ENCODE measurements at places on chromosomes 11 and 22. TPM values are rescaled to one million over a fixed set of nuclear protein-coding genes. Genes with fewer than 3 reads are reported as not detected.

The CNTF gene
- total RNA-seq, result 1.8 TPM

DNA sequence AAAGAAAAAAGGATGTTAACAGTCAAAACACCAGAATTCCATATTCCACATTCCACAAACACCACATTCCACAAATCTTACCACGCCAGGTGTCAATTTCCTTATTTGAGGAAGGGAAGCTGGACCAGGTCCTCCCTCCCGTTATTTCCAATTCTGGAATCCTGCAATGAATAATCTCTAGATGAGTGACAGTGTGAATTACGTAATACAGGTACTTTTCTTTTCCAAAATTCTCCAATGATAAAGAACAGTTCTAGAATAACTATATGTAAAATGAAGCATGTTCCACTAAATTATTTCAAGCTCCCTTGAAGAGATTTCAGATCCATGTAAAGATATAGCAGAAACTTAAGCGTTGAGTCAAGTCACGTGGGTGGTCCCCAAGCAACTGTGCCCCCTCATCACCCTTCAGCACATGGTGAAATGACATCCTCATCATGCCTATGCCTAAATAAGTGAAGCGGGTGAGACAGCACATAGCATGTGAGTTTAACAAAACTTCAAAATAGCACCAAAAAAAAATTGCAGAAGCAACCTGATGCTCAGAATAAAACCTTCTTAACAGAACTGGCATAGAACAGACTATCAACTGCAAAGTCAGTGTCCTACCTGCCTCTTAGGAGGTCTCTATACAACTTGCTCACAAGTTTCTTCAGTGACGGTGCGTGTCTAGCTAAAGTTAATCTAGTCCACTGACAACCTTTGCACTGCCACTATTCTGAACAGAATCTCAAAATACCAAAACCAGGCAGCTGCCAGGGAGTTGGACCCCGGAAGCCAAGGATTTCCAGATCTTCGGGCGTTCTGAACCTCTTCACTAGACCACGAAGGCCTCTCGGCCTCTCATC is 876 bp downstream of the NFRKB start:
- no peak for DNase-seq

The ATG2A gene
- total RNA-seq, result 27.9 TPM

DNA sequence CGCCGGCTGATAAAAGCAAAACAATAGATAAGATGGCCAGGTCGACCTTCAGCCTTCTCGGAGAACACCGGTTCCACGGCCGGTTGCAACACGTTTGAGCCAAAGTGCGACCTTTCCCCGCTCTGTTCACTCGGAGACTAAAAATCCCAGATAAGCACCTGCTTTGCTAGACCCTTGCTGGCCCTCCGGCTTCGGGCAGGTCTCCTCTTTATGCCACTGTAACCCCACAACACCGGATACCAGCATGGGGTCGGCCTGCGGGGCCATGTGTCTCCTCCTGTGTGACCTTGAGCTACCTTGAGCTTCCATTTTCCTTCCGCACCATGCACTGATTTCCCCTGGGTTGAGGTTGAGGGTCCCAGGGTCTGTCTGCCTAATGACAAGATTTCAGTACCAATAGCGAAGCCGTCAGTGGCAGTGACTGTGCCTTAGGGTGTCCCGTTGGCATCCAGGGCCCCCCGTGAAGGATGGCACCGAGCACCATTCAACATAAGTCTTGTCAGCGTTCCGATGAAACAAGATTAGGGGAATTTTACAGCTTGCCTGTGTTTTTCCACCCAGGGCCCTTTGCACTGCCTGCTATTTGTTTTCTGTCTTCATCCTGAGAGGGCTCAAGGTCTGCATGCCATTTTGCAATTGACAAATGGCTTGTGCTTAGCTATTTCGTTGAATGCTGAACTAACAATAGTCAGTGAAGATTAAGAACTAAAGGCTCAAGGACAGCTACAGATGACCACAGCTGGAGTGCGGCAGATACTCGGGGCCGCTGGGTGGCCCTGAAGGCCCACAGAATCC is 118.6 kb downstream of the KCNQ1 start:
- DNase-seq, result no peak

DNA sequence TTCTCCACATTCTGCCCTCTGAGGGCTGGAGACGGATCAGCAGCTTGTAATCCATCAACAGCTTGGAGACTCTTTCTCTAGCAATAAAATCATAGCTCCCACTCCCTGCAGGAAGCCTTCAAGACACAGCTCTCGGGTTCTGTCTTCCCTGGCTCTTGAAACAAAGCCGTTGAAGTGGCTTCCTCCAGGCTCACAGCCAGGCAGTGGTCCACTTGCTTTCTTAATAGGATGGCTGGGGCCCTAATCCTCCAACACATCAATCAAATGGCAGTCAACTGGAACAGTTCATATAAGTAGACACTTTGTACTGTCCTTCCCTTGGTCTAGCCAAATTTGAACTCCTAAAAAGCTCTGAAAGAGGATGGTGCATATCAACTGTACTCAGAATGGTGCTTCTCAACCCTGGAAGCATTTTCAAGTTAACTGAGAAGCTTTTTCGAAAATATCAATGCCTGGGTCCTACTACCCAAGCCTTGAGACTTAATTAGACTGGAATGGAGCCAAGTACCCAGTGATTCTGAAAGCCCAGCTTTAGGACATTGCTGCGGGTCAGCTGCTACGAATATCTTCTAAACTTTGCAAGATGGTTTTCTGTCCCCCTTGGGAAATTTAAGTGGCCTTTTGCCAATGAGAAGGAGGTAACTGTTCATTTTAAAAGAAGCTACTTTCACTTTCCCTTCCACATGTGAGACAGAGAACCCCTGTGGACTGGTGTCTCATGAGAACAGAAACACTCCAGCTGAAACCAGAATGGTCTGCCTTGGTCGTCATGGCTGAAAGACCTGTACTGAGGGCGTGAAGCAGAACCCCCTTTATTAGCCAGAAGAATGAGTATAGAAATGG is 74.7 kb downstream of the SC5D start:
- no peak for DNase-seq

- DNase-seq, result no peak
Measured at GRCh38 chr11:67664696-67665540, 9.5 kb downstream of the ALDH3B2 start.

DNA sequence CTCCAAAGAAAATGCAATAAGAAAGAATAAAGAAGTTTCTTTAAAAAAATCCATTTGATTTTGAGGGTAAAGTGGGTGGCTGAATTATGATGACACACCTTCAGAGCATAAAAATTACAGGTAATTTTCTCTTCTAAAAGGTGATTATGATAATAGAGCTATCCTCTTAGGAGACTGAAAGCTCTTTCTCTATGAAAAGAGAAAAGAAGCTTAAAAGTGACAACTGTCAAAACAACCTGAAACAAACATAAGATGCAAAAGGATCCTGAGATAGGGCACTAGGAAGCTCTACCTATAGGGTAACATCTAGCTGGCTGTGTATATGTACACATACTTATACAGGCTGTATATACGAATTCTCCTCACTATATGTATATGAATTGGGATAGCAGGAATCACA is 270.2 kb downstream of the GUCY1A2 start:
- DNase-seq, result no peak

The SCGB1D2 gene
- not detected for total RNA-seq

The BARX2 gene
- total RNA-seq, result 0.55 TPM
